SK-N-SH (cell line): ENCODE measurements at places on chromosomes 1 and 21.

DNA sequence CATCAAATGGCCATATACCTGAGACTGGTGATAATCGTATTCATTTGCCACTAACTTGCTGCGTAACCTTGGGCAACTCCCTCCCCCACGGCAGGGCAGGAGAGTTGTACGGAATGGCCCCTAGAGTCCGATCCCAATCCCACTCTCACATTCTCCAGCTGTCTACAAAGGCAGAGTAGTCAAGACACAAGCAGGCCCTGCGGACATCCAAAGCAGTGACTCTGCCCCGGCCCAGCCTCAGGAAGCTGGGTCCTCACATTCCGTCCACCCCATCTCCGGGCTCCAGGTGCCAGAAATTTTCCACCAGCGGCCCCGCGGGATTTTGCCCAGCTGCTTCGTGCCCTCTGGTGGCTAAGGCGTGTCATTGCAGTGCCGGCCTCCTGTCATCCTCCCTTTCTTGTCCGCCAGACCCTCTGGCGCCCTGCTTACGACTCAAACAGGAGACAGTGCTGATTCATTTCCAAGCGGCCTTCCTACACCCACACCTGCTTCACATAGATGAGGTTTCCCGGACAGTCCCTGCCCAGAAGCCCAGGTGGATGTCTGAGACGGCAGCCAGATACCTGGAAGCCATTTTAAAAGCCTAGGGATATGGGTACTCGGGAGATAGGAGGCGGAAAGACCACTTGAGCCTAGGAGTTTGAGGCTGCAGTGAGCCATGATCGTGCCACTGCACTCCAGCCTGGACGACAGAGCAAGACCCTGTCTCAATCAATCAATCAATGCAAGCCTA lies 2.9 kb upstream of the S100A2 start:
- peak; percentile 92 for DNase-seq

GRCh38 chr1:214164173-214164572 lies 116.8 kb upstream of the SMYD2 start:
- DNase-seq: no peak

DNA sequence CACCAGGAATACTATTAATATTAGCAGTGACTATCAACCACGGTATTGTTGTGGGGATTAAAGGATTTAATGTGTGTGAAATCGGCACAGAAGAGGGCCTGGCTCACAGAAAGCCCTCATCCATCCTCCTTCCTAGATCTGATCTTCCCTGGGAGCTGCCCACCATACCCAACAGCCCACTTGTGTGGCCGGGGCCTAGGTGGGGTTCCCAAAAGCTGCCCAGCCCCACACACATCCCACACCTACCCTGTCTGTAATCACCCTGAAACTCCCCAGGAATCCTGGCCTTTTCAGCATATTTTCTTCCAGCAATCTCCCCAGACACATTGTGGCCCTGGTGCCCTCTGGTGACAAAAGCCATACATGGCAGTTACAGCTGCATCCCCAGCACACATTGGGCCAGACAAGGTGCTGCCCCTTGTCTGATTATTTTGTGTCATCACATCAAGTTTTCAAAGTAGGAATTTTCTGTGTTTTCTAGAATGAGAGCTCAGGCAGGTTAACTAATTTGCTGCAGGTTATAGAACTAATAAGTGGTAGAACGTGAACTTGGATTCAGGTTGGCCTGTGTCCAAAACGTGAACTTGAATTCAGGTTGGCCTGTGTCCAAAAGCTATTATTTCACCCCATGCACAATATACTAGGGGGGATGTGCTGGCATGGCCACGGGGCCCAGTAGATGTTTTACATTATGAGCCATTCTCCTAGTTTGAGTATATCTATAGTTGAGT lies 5.3 kb upstream of the SLC6A9 start:
- peak; percentile 79 for DNase-seq

DNA sequence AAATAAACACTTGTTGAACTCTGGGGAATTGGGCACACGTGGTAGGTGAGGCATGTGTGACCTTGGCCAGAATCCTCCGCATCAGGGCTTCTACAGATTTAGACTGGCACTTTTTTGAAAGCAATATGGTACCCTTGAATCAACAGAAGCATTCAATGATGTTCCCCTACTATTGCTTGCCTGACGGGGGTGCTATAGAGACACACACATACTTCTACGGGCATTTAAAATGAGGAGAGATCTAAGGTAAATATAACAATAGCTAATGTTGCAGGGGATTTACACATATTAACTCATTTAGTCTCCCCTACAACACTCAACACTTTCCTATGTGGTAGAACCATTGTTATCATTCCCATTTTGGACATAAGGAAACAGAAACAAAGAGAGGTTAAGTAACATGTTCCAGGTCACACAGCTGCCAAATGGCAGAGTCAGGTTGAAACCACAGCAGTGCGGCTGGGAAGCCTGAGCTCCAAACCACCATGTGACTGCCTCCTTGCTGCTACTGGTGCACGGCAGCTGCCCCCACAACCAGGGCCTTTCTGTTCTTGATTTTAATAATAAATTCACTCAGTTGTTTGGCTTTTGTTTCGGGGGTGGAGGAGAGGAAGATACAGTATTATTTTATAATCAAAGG lies 147.4 kb downstream of the ZNF281 start:
- no peak for DNase-seq

GRCh38 chr21:30234050-30234449 lies 18.2 kb upstream of the CLDN8 start:
- DNase-seq: no peak

DNA sequence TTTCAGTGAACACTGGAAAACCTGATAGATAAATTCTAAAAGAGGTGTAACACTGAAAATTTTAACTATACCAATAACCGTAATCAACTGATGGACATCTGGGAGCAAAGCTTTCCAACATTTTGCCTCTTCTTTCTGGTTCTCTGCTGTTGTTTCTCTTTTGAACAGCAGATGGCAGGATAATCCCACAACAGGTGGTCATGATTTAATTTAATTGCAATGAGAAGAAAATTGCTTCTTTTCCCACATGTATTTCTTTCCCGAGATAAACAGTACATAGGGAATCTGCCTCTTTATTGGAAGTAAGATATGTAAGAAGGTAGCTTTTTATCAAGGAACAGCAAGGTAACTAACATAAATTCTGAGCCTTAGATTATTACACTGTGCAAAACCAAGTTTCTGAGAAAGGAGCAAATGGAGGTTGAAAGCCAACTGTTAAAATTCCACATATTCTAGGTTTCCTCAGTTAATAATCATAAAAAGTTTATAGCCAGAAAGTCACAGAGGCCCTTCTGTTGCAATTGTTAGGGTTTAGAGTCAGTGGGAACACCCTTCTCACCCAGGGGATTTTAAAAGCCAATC lies 72.9 kb downstream of the RPS6KA1 start:
- peak; percentile 69 for DNase-seq

GRCh38 chr1:79976287-79976686 lies 969.8 kb upstream of the ADGRL4 start:
- no peak for DNase-seq

GRCh38 chr1:202229376-202229775 lies 35.8 kb downstream of the LGR6 start:
- DNase-seq: no peak

GRCh38 chr1:174266991-174267612 lies 107.8 kb downstream of the RABGAP1L start:
- DNase-seq: no peak

- no peak for DNase-seq
Observed at GRCh38 chr1:180501865-180502360, 464 bp downstream of the ACBD6 start.

GRCh38 chr1:68819190-68819829 lies 322.4 kb upstream of the DEPDC1 start:
- DNase-seq: peak; percentile 39

DNA sequence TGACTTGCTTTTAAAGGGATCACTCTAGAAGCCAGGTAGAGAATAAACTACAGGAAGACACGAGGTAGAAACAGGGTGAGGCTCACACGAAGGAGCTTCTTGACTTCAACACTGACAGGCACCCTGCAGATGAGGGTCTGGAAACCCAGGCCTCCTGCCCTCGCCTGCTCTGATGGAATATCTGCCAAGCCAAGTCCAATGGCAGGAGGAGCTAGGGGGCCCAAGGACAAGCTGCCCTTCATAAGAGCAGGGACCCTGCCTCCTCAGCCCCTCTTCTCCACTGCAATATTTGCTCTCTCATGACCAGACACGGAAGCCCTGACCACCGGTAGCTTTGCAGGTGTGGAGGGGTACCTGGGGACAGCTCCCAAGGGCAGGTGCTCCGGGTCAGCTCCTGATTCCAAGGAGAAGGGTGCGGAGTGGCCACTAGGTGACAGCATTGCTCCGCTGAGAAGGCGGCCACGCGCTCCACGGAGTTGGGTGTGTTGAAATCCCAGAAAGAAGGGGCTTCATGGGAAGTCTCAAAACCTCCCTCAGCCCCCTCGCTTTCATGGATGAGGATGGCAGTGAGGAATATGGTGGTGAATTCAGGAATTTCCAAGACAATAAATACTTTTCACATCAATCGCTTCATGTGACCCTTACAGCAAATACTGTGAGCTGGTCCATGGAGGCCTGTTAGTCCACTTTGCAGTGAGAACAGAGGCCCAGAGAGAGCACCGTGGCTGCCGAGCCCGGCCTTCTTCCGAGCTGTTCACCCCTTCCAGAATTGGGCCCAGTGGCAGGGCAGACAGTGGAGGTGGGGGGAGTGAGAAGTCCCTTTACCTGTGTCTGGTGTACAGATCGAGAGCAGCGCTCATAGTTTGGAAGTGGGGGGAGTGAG lies 33.2 kb upstream of the PAX7 start:
- DNase-seq: peak; percentile 77

- no peak for DNase-seq
Observed at GRCh38 chr1:20142001-20142710, 3.0 kb downstream of the PLA2G2F start.

DNA sequence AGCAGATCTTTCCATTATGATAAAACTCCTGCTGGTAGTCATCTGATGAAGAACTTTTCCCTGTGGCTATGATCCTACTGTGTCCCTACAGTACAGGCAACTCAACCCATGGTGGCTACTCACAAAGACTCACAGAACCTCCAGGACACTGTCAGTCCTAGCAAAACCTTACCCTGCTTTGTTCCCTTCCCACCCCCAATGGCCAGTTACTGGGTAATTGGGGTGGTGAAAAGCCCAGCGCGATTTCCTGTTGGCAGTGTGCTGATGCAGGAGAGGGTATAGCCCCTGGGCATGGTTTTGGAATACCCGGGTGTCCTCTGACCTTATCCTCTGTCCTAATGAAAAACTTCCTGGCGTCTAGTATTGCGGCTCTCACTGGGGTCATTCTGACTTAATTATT lies 533 bp upstream of the RGL1 start:
- DNase-seq: peak; percentile 59

- no peak for DNase-seq
Observed at GRCh38 chr21:15060543-15061175, 4.1 kb downstream of the NRIP1 start.

GRCh38 chr1:111733183-111733991 lies 5.8 kb downstream of the INKA2 start:
- no peak for DNase-seq

GRCh38 chr1:153288634-153289275 lies 24.0 kb downstream of the PGLYRP3 start:
- peak; percentile 50 for DNase-seq

DNA sequence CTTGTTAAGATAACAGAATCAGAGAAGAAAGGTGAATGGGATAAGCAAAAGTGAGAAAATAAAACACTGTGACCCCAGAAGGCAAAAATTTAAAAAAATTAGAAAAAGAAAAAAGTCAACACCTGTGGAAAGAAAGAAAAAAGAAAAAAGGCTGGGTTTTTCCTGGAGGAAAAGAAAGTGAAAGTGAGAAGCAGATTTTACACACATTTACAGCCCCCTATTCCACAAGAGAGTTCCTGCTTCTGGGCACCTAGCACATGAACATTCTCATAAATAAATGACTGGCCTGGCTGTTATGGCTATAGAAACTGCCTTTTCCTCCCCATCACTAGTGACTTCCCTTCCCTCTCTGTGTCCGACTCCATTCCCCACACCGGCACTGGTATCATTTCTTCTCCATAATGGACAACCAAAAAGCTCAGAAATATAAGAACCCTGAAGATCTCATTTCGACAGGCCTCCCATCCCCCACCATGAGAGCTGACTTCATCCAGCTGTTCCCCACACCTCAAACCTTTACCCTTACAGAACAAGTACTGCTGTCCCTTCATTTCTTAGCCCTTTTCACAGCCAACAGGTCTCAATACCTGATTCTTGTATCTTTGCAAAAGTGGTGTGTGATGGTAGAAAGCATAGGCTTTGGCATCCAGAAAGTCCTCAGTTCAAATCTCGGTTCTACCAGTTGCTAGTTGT lies 12.6 kb downstream of the MTF1 start:
- no peak for DNase-seq

DNA sequence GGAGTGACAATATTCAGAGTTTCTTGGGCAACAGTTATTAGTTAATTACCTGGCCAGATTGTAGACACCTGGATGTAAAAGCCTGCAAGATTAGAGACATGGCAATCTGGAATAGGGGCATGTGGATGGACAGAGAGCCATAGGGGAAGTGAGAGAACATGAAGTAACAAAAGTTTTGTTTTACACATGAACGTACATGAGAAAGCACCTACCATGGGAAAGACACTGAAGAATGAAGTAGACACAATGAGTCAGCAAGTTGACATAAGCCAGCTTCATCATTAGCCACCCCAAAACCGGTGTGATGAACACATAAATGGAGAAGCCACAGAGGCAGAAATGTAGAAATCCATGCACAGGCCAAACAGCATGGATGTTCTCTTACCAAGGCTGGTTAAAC lies 462.1 kb upstream of the C1orf87 start:
- DNase-seq: no peak

GRCh38 chr1:39354572-39354971 lies 136.9 kb upstream of the BMP8A start:
- no peak for DNase-seq

DNA sequence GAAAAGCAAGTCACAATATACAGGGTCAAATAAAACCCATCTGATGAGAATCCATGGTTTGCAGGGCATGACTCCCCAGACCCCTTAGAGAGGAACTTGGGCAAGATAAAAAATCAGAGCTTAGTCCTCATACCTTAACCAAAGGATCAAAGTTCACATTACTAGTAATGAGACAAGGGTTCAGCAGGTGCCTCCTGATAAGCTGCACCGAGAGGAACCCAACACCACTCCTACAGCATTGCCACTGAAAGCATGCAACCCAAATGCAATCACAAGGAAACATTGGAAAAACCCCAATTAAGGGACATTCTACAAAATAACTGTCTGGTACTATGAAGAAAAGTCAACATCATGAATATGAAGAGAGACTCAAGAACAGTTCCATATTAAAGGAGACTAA lies 29.7 kb downstream of the CCDC185 start:
- no peak for DNase-seq

GRCh38 chr1:9440763-9441194 lies 98.5 kb upstream of the SLC25A33 start:
- DNase-seq: no peak
